RCC 7860 (cell line): ENCODE measurements at places on chromosomes 13 and 19.

- no peak for DNase-seq
Measured at GRCh38 chr13:20998649-20999415, 62.6 kb downstream of the LATS2 start.

- DNase-seq = peak; percentile 49
Measured at GRCh38 chr19:5718037-5718578, 1.8 kb downstream of the LONP1 start.

GRCh38 chr19:12478234-12478941, 6.2 kb downstream of the ZNF709 start:
- DNase-seq = no peak

GRCh38 chr13:48859272-48860105, 116.2 kb upstream of the FNDC3A start:
- no peak for DNase-seq

DNA sequence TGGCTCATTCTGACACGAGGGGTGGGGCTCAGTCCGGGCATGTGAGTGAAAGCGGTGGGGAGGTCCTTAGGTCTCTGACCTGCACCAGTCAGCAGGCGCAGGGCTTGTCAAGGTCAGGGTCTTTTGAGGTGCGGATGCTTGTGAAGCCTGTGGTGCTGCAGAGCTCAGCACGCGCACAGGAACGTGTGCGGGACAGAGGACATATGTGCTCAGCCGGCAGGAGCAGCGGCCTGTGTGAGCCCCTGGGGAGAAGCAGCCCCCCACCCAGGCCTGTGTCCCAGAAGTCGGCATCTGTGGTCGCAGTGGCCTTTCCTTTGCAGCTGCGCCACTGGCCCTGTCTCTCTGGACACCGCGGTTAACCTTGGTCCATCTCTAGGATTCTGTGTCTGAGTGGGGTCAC, 30.9 kb downstream of the ATP4B start:
- no peak for DNase-seq

DNA sequence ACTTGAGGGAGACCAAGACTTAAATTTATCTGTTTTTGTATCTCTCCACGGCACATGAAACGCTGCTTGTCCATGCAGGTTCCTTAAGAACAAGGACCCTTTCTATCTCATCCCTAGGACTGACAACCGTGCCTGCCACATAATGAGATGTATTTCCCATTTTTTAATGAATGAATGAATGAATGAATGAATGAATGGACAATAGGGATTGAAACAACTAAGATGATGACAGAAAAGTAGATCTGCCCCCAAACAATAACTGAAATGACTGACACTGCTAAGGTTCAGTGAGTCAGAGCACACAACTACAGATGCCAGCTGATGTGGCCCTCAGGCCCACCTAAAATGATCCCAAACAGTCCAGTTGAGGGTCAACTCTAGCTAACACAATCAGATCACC, 69.8 kb downstream of the USP12 start:
- no peak for DNase-seq

DNA sequence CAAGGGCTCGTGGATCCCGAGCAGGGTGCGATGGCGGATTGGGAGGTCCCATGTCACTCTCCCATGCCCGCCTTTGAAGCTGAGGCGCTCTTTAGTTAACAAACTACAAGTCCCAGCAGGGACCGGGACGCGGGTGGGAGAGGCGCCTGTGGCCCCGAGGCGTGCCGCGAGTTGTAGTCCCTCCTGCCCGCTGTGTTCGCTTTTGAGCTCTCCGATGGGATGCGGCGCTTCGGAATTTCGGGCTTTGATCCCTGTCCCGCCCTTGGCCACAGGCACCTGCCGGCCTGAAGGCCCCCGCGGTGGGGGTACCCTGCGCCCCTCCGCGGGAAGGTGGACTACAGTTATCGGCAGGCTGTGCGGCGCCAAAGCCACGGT, 11.0 kb downstream of the CYTH2 start:
- DNase-seq = no peak

DNA sequence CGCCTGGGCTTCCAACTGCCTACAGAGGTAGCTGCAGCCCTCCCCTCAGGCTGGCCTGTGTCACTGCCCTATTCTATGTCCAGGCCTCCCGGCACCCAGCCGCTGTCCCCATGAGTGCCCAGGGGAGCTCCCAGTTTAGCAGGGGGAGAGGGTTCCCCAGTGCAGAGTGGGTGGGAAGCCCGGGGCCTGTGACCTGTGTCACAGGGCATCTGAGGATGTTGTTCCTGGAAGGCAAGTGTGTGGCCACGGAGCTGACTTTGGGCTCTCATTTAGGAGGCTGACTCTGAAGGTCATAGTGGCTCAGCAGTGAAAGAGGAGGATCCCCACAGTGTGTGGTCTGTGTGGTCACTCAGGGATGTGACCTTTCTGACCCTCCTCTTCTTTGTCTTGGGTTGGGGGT, 25.1 kb downstream of the PPP1R37 start:
- no peak for DNase-seq

- DNase-seq = peak; percentile 51
Measured at GRCh38 chr19:14073261-14073924, 807 bp downstream of the MISP3 start.

DNA sequence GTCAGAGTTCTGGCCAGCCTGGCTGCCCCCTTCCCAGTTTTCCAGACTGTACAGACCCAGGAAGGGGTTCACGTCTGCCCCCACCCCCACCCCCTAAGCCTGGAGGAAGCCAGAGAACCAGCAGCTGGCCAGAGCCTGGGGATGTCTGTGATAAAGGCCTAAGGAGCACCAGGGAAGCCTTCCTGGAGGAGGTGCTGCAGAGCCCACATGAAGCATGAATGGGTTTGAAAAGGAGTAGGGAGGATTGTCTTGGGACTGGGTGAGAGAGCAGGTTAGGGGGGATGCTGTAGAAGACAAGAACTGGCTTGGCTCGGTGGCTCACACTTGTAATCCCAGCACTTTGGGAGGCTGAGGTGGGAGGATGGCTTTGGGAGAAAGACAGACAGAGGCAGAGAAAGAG, 5.8 kb downstream of the SHKBP1 start:
- DNase-seq = no peak

GRCh38 chr13:75554464-75554863, 4.9 kb downstream of the UCHL3 start:
- no peak for DNase-seq

DNA sequence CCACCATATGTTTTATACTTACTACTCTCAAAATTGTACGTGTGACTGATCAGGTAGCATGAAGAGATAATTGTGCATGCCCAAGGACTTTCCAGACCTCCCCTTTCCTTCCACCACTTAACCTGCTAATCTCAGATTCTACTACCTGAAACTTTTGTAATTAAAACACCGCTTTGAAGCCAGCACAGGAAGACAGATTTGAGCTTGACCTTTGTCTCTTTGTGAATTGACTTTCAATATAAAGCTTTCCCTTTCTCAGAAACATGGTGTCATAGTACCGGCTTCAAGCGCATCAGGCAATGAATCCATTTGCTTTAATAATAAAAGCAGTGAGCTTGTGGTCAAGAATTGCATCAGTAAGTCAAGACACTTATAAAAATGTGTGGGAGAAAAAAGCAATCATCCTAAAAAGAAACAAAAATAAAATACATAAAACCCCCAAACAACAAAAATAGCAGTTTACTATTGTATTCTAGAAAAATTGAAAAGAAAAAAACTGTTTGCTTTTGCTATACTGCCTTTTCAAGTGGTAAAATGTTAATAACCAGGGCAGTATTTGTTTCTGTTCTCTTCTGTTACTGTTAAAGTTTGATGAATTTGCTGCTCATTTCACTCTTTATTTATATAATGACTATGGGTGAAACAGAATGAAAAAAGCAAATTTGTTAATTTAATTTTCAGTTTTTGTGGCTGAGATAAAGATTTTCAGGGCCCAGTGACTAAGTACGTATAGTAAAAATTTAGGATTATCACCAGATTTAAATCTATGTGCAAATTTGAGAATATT, 2075.3 kb downstream of the PCDH9 start:
- no peak for DNase-seq

DNA sequence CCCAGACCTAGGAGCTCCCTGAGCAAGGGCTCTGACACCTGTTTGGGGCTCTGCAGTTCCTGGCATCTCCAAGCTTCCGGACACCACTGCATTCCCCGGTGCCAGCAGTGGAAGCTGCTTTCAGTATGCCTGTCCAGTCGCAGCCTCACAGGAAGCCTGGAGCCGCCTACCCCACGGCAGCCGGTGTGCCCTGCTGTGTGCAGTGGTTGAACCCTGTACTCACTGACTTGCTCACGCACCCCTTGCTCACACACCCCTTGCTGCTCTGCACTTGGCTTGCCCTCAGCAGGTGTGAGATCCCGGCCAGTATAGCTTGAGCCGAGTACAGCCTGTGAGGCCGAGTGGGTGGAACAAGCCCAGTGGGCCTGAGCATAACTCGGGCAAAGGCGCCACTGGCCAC, 70.3 kb downstream of the PIBF1 start:
- DNase-seq = no peak

- DNase-seq = no peak
Measured at GRCh38 chr13:20136781-20137703, 23.8 kb downstream of the GJA3 start.

- no peak for DNase-seq
Measured at GRCh38 chr13:90393408-90393807, 954.1 kb upstream of the MIR17HG start.

- DNase-seq = no peak
Measured at GRCh38 chr19:39218230-39219007, 14.4 kb upstream of the SYCN start.

DNA sequence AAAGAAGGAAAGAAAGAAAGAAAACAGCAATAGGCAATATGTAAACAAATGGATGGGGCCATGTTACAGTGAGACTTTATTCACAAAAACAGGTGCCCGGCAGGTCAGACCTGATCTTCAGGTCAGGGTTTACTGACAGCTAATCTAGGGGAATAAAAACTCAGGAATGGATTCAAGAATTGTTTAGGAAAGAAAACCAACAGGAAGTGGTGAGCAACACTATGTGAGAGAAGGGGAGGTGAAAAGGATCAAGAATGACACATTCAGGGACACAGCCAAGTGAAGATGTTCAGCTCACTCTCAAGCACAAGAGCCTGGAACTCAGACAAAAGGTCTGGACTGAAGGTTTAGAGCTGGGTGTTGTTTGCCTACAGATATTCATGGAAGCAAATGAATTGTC, 244.5 kb downstream of the EFNB2 start:
- no peak for DNase-seq

DNA sequence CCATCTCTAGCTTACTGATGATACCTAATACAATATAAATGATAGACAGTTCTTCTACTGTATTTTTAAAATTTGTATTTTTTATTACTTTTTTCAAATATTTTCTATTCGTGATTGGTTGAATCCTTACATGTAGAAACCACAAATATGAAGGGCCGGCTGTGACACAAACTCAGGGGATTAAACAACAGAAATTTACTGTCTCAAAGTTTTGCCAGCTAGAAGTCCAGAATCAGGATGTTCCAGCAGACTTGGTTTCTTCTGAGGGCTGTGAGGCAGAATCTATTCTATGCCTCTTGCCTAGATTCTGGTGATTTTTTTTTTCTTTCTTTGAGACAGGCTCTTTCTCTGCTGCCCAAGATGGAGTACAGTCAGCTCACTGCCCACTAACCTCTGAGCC, 13.8 kb downstream of the FPR1 start:
- no peak for DNase-seq

DNA sequence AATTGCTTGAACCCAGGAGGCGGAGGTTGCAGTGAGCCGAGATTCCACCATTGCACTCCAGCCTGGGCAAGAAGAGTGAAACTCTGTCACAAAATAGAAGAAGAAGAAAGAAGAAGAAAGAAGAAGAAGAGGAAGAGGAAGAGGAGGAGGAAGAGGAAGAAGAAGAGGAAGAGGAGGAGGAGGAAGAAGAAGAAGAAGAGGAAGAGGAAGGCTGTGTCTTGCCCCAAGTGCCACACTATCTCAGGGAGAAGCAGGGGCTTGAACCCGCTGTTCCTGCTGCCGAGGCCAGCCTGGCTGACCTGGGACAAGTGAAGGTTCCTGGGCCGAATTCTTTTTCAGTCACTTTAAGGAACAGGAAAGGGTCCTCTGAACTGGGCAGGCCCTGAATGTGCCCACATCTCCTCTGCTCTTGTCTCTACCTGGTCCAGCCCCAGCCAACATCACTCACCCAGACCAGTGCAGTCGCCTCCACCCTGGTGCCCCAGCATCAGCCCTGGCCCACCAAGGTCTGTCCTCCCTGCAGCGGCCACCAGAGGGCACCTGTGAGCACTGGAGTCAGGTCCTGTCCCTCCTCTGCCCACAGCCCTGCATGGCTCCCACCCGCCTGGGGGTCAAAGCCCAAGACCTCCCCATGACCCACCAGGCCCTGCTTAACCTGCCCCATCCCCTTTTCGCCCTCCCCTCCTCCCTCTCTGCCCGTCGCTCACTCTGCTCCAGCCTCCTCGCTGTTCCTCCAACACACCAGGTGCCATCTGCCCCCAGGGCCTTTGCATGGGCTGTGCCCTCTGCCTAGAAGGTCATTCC, 20.0 kb downstream of the TICAM1 start:
- DNase-seq = peak; percentile 43

DNA sequence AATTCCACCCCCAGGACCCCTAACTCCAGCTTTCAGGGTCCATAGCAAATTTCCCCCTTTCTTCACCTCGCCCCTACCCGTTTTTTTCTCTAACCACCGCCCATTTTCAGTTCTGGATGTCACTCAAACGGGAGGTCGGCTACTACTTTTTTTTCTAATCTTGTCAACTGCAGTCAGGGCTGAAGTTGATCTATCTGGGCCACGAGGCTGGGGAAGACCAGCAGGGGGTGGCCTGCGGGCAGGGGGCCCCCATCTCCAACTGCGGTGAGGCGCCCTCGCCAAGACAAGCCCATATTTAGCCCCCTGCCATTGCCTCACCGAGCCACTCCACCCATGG, 748 bp downstream of the LHFPL6 start:
- DNase-seq = peak; percentile 5

- no peak for DNase-seq
Measured at GRCh38 chr13:20291675-20292074, 59.6 kb upstream of the GJB6 start.

GRCh38 chr19:13557756-13558398, 51.6 kb upstream of the CACNA1A start:
- no peak for DNase-seq

DNA sequence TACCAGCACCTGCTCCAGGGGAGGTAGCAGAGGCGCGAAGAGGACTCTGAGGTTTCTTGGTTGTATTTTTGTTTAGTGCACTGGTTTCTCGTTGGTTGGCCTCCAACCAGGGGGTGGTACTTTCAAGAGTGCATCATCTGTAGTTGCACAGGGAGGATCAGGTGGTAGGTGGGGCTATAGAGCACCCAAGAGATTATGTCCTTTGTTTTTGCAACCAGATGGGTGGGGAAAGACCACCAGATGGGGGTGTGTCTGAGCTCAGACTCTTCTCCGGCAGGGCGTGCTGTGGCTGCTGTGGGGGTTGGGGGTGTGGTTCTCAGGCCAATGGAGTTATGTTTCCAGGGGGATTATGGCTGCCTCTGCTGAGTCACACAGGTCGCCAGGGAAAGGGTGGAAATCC, 254.4 kb upstream of the KLF12 start:
- DNase-seq = no peak

GRCh38 chr19:49665351-49666119, at the start of the genes BCL2L12 and IRF3:
TSS of gene BCL2L12 (plus strand) at chr19:49665933. CDS start at chr19:49666693, 760 bp downstream.
TSS of gene IRF3 (minus strand) at chr19:49665857. CDS start at chr19:49664838, 1,019 bp downstream.
- DNase-seq = peak; percentile 88
